Progenitor cell of endocrine pancreas (in vitro differentiated cells): ENCODE measurements at places on chromosomes 16 and 17. TPM values are rescaled to one million over a fixed set of nuclear protein-coding genes. Genes with fewer than 3 reads are reported as not detected.

TMC5 gene
- 9.9 and 10.9 TPM in 2 replicates for total RNA-seq

- H3K36me3 ChIP-seq, result peaks cover 5% of the 10 kb centered on the region
- H3K27ac ChIP-seq, result peak overlapping the region; percentile 89
- peaks cover 12% of the 10 kb centered on the region for H3K4me1 ChIP-seq
- peaks cover 14% of the 10 kb centered on the region for H3K27me3 ChIP-seq
- H3K4me3 ChIP-seq, result peak overlapping the region; percentile 88
Observed at GRCh38 chr17:31007695-31008373, 37.0 kb downstream of the RNF135 start.

OTOA gene
- 0.07 and 0.13 TPM in 2 replicates for total RNA-seq

DNA sequence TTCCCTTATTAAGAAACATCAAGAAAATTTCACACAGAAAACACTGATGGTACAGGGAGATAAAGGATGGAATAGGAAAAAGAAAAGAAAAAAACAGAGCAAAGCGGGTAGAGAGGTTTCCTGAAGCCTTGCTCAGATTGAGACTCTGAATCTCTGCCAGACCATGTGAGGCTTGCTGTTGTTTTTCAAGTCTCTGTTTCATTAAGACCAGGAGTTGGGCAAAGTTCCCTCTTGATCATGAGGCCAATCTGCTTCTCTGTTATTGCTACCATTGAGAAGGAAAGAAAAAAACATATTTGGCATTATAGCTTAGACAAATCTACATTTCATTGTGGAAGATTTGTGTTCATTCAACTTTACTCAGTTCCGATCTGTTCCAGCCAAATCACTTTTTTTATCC is 201.6 kb upstream of the SOX9 start:
- no peak for DNase-seq
- H3K27me3 ChIP-seq, result no peaks in the 10 kb centered on the region
- H3K4me3 ChIP-seq, result no peak overlapping the region
- H3K27ac ChIP-seq, result no peak overlapping the region
- no peaks in the 10 kb centered on the region for H3K36me3 ChIP-seq

DNA sequence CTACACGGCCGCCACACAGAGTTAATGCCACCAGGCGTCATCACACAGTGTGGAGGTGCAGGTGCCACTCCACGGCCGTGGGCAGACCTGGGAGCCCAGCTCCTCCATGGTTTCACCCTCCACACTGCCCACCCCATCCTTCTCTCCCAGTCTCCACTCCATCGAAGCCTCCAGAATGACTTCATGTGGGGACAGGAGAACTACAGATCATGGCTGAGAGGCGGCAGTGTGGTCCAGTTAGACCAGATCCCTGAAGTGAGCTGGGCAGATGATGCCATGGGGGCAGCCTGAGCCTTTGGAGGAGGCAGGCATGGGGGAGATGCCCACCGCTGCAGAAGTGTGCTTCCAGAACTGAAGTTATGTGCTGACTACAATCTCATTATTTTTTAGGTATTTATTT is 38.0 kb upstream of the FAAP100 start:
- H3K27me3 ChIP-seq, result no peaks in the 10 kb centered on the region
- no peak overlapping the region for H3K27ac ChIP-seq
- no peak for DNase-seq
- no peak overlapping the region for H3K4me3 ChIP-seq

DNA sequence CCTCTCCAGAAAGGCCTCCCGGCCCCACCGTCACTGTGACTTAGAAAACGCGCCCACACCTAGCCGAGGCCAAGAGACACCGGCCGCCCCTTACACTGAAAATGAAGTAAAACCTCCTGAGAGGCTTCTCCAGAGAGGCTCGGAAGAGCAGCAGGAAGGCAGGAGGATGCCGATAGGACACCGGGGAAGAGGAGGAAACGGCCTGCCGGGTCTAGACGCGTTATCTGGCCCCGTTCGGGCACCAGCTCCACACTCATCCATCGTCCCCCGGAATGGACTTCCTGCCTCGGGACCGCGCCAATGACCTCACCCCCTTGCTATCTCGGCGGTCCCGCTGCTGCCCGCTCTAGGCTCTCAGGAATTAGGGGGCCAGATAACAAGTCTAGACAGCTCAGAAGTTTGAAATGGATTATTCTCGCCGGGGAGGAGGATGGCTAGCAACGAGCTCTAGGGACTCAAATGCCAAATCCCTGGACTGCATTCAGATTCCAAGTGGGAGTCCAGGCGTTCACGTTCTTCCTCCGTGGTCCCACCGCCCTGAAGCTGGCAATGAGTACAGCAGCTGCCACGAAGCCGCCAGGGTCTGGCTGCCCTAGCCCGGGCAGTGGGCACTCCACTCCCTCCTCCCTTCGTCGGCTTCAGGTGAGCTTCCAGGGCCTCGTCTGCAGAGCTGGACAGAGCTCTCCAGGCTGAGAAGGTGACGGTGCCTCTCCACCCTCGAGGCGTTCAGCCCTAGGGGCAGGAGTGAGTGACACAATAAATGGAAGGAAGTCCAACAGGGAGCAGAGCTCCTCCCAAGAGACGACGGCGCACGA is 350.9 kb downstream of the FOXL1 start:
- DNase-seq, result no peak
- no peak overlapping the region for H3K4me3 ChIP-seq
- H3K36me3 ChIP-seq, result no peaks in the 10 kb centered on the region
- peaks cover 2% of the 10 kb centered on the region for H3K4me1 ChIP-seq
- peaks cover 20% of the 10 kb centered on the region for H3K27me3 ChIP-seq

GRCh38 chr16:66695935-66696668 is 441 bp downstream of the CMTM4 start:
- peak; percentile 46 for DNase-seq
- peak overlapping the region; percentile 82 for H3K4me3 ChIP-seq
- peaks cover 9% of the 10 kb centered on the region for H3K27me3 ChIP-seq
- H3K27ac ChIP-seq, result peak overlapping the region; percentile 81
- H3K4me1 ChIP-seq, result peaks cover 18% of the 10 kb centered on the region

STX1B gene
- total RNA-seq, result 1.0 and 1.6 TPM in 2 replicates
